ENCODE measurements at places on chromosomes 6 and 20. TPM values are rescaled to one million over a fixed set of nuclear protein-coding genes. Genes with fewer than 3 reads are reported as not detected.

SNX14 gene
- 99.9 TPM for total RNA-seq

PGM3 gene
- 57.8 TPM for total RNA-seq

CALHM6 gene
- not detected for total RNA-seq

PLN gene
- not detected for total RNA-seq

HLA-DQB2 gene
- total RNA-seq: not detected

HLA-DRB1 gene
- total RNA-seq: not detected

NOTCH4 gene
- total RNA-seq: 1.6 TPM

DNA sequence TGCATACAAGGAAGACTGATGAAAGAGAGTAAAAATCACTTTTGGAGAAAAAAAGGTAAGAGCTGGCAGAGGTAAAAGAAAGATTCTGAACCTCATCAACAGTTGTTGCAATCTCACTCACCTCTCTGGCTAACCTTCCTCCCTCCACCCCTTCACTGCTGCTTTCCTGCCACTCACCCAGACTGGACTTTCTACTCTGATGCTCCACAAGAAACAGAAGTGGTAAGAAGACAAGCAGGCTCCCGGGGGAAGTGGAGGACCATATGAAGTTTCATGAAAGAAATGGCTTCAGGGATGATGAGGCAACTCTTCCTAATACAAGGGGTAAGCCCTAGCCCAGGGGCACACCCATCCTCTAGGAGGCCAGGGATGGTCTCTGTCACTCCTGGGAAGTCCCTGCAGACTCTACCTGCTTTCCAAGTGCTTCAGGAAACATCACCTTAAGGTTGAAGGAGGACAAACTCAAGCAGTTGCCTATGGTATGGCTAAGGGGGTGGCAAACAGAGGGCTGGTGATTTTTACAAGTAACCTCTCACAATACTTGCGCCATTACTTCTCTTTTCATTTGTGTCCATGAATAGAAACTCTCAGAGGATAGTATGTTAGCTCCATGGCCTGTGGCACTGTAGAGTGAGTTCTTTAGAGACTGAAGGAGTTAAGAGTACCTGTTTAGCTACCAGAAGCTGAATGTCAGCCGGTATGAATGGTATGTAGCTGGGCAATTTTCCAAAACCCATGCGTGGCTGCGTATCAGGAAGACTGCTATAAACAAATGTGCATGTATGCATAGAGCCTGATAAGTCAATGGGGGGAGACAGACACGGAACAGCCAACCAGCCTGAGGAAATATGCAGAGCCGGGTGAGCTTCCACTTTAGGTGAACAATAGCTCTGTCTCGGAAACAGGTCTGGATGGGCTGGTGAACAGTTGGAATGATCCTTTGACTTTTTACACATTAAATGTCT, 112.0 kb downstream of the BACH2 start:
- peak; percentile 14 for DNase-seq

GRCh38 chr20:49279677-49280462, 2.0 kb upstream of the ZNFX1 start:
- DNase-seq: no peak

DNA sequence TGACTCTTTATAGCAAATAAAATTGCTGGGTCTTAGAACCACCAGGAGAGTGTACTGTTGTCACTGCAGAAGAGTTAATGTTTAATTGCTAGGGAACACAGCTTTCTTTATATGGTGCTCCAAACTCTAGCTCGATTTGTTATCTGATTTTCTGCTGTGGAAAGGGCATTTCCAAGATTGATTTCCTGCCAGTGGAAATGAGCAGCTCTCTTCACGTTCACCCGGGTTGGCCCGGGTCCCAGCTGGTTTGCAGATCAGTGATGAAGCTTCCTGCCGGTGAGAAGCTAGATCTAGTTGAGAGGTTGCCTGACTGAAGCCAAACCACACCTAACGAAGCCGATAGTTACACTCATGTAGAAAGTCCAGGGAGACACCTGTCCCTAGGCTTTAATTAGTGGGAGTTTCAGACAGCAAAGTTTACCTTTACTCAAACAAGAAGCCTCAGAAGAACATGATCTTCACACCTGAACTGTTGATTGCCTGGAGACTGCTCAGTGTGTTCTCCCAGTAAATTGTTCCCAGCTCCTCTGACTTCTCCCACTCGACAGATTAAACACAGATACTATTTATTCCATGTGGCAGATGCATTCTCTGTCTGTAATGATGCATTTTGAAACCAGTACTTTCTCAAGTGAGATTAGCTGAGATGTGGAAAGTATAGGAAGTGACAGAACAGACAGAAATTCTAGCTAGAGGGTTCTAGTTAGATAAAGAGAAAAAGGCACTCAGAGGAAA, 27.8 kb downstream of the PAQR8 start:
- DNase-seq: peak; percentile 42

- no peak for DNase-seq
Measured at GRCh38 chr20:46899621-46900020, 5.0 kb downstream of the EYA2 start.

- DNase-seq: no peak
Measured at GRCh38 chr6:169795196-169795595, 43.8 kb downstream of the ERMARD start.

GRCh38 chr20:51446656-51447055, 95.9 kb downstream of the NFATC2 start:
- peak; percentile 95 for DNase-seq

GRCh38 chr20:13788167-13788834, 3.5 kb downstream of the NDUFAF5 start:
- DNase-seq: peak; percentile 43
